ENCODE measurements at places on chromosomes 5 and 9. TPM values are rescaled to one million over a fixed set of nuclear protein-coding genes. Genes with fewer than 3 reads are reported as not detected.

GRCh38 chr9:19498015-19498414 lies 89.2 kb downstream of the ACER2 start:
- no peak overlapping the region for H3K27ac ChIP-seq
- no peak overlapping the region for H3K4me3 ChIP-seq
- H3K36me3 ChIP-seq = no peaks in the 10 kb centered on the region
- no peaks in the 10 kb centered on the region for H3K27me3 ChIP-seq

- H3K4me1 ChIP-seq = peaks cover 42% of the 10 kb centered on the region
- H3K36me3 ChIP-seq = peaks cover 25% of the 10 kb centered on the region
- no peak for DNase-seq
- H3K27ac ChIP-seq = no peak overlapping the region
- no peaks in the 10 kb centered on the region for H3K27me3 ChIP-seq
- no peak overlapping the region for H3K4me3 ChIP-seq
These were observed 31.7 kb downstream of the UGCG start for GRCh38 chr9:111928359-111928720.

DNA sequence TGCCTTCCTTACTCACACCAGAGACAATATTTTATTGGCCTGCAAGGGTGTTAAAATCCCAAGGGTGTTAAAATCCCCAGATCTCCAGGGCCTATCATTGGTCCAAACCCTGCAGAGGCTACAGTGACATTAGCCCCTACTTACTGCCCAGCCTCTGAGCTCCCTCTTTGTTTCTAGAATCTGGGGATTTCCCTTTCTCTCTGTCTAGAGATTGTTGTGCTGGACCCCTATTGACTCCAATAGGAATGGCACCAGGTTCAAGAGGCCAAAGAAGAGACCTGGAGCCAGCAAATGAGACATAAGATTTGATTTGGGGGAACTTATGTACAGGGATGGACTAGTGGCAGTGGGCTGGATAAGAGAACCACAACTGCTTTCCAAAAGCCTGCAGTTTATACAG lies 53.3 kb upstream of the ZBED3 start:
- H3K4me1 ChIP-seq = no peaks in the 10 kb centered on the region
- no peak overlapping the region for H3K27ac ChIP-seq
- DNase-seq = no peak
- no peak overlapping the region for H3K4me3 ChIP-seq
- no peaks in the 10 kb centered on the region for H3K27me3 ChIP-seq

DNA sequence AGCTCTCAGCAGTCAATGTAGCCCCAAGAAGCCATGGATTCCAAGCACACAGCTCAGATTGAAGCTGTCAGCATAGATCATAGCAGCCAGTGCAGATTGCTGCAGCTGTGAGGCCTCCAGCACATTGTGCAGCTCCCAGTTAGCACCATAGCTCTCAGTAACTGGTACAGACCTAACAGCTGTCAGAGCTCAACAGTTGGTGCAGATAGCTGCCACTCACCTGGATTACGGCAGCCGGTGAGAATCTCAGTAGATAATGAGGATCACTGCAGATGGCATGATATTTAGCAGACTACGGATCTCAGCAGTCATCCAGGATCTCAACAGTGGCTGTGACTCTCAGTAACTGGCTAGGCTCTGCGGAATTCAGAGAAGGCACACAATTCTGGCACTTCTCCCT lies 500.4 kb downstream of the TUSC1 start:
- DNase-seq = no peak
- H3K27me3 ChIP-seq = no peaks in the 10 kb centered on the region
- H3K27ac ChIP-seq = no peak overlapping the region
- H3K4me3 ChIP-seq = no peak overlapping the region
- no peaks in the 10 kb centered on the region for H3K36me3 ChIP-seq
- H3K4me1 ChIP-seq = no peaks in the 10 kb centered on the region

GRCh38 chr5:103247118-103247517 lies 11.4 kb upstream of the MACIR start:
- H3K4me1 ChIP-seq = peaks cover 7% of the 10 kb centered on the region
- no peak overlapping the region for H3K27ac ChIP-seq
- DNase-seq = no peak
- H3K27me3 ChIP-seq = peaks cover 4% of the 10 kb centered on the region
- no peaks in the 10 kb centered on the region for H3K36me3 ChIP-seq

DNA sequence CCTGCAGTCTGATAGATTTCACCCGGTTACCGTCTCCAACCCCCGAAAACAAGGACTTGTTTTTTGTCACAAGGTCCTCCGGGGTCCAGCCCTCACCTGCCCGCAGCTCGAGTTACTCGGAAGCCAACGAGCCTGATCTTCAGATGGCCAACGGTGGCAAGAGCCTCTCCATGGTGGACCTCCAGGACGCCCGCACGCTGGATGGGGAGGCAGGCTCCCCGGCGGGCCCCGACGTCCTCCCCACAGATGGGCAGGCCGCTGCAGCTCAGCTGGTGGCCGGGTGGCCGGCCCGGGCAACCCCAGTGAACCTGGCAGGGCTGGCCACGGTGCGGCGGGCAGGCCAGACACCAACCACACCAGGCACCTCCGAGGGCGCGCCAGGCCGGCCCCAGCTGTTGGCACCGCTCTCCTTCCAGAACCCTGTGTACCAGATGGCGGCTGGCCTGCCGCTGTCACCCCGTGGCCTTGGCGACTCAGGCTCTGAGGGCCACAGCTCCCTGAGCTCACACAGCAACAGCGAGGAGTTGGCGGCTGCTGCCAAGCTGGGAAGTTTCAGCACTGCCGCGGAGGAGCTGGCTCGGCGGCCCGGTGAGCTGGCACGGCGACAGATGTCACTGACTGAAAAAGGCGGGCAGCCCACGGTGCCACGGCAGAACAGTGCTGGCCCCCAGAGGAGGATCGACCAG lies 121.3 kb downstream of the DAB2IP start:
- no peaks in the 10 kb centered on the region for H3K4me1 ChIP-seq
- no peak for DNase-seq
- H3K27me3 ChIP-seq = no peaks in the 10 kb centered on the region
- no peaks in the 10 kb centered on the region for H3K36me3 ChIP-seq

- no peaks in the 10 kb centered on the region for H3K4me1 ChIP-seq
- H3K4me3 ChIP-seq = no peak overlapping the region
- no peaks in the 10 kb centered on the region for H3K36me3 ChIP-seq
- H3K27ac ChIP-seq = no peak overlapping the region
These were observed 4.5 kb downstream of the SPARC start for GRCh38 chr5:151682240-151682639.

DNA sequence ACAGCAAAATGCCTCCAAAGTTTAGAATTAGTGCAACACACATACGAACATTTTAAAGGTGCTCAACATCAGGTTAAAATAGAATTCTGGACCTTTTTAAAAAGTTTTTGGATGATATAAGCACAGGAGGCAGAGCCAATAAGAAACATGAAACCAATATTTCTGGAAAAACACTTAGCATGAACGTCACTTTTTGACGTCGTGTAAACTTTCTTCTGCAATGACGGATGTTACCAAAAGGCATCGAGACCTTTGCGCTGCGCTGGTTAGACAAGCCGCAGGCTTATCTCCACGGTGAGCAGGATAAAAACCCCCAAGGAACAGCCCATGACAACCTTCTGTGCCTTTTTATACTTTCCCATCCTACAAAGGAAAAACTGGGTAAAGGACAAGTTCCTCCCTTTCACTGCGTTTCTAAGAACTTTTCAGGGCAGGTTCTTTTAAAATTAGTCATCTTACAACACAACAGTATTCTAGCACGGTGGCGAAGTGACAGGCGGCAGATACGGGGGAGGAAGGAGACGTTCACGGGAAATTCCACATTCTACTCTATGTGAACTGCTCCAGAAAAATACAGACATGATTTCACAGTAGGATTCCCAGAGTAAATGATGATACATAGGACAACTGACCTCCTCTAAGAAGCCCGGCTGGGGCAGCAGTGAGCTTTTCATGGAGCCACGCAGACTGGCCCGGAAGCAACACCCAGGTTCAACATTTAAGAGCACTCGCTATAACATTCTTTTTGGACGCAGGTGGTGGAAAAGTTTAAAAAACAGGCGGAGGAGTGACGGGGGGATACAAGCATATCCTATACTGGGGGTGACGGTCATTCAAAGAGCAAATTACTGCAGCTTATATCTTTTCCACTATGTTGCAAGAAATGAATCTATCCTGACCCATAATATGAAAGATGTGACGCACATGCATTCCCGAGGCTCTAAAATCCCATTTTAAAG lies 52.4 kb downstream of the USP20 start:
- no peaks in the 10 kb centered on the region for H3K27me3 ChIP-seq
- peaks cover 84% of the 10 kb centered on the region for H3K4me1 ChIP-seq
- peak; percentile 86 for DNase-seq
- peaks cover under 1% of the 10 kb centered on the region for H3K36me3 ChIP-seq

DNA sequence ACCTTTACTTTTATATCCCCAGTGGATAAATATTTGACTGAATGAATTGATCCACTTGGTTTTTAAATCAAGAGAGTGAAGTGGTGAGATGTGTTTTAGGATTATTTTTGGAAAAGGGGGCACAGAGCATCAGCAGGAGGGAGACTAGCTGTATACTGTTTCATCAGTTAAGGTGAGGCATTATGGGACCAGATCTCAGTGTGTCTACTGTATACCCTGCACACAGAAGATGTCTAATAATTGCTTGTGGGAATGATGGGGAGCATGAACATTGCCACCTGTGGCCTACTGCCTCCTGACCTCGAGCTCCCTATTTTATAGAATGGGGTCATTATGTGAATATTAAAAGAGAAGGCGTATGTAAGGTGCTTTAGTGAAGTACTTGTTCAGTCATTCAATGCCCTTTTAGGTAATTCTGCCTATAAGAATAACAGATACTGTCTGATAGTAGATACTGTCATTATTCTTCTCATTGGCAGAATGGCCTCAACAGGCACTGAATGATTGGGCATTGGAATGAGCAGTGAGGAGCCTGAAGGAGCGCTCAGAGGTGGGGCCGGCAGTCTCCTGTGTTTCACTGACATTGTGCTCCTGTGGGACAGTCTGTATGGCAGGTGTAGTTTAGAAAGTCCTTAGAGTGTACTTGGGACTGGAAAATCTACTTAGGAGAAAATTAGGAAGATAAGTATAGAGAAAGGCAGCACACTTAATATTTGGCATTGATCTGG lies 47.4 kb upstream of the FAM120AOS start:
- no peaks in the 10 kb centered on the region for H3K27me3 ChIP-seq
- H3K4me1 ChIP-seq = peaks cover 34% of the 10 kb centered on the region
- no peak for DNase-seq
- peaks cover 24% of the 10 kb centered on the region for H3K36me3 ChIP-seq
- H3K4me3 ChIP-seq = peak overlapping the region; percentile 52

DNA sequence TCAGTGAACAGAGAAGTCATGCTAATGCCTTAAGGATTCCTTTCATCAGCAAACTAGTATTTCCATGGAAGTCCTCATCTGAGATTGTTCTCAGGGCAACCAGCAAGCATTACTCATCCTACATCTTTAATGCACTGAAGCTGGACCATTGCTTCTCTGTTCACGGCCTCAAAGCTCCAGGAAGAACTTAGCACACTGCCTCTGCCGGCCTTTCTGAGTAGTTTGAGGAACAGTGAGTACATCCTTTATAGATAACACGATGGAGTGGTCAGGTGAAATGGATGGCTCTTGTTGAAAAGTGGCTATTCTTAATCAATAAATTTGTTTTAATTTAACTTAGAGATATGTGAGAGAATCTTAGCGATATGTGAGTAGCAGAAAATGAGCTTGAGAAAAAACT lies 35.8 kb downstream of the MEGF10 start:
- no peaks in the 10 kb centered on the region for H3K27me3 ChIP-seq
- H3K4me3 ChIP-seq = no peak overlapping the region
- no peaks in the 10 kb centered on the region for H3K4me1 ChIP-seq
- H3K27ac ChIP-seq = no peak overlapping the region

DNA sequence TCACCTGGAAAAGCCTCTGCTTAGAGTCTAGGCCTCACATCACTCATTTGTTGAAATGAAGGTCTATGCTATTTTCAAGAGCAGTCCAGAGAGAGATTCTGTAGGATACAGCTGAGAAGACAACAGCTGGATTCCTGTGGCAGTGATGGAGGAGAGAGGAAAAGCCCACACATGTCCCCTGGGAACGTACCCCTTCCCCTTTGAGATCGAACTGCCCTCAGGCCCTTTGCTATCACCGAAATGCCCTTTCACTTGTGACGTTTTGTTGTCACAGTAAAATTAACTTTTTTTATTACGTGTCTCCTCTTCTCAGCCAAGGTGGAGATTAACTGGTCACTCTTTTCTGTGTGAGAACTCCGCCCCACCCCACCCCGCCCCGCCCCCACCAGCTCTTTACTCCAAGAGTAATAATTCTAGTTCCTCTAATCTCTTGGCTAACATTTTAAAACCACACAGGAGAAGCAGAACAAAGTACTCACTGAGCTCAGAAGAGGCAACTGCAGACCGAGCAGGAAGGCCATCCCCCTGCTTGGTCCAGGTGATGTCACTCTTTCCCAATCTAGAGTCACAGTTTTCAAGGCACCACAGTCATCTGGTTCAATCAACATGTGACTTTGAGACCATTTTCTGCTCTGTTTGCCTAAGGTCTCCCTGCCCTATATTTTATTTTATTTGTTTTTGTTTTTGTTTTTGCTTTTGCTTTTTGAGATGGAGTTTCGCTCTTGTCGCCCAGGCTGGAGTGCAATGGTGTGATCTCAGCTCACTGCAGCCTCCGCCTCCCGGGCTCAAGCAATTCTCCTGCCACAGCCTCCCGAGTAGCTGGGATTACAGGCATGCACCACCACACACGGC lies 105.6 kb downstream of the SUSD1 start:
- no peak for DNase-seq
- no peak overlapping the region for H3K4me3 ChIP-seq
- H3K36me3 ChIP-seq = no peaks in the 10 kb centered on the region
- no peaks in the 10 kb centered on the region for H3K27me3 ChIP-seq
- no peak overlapping the region for H3K27ac ChIP-seq
- H3K4me1 ChIP-seq = peaks cover 15% of the 10 kb centered on the region

DNA sequence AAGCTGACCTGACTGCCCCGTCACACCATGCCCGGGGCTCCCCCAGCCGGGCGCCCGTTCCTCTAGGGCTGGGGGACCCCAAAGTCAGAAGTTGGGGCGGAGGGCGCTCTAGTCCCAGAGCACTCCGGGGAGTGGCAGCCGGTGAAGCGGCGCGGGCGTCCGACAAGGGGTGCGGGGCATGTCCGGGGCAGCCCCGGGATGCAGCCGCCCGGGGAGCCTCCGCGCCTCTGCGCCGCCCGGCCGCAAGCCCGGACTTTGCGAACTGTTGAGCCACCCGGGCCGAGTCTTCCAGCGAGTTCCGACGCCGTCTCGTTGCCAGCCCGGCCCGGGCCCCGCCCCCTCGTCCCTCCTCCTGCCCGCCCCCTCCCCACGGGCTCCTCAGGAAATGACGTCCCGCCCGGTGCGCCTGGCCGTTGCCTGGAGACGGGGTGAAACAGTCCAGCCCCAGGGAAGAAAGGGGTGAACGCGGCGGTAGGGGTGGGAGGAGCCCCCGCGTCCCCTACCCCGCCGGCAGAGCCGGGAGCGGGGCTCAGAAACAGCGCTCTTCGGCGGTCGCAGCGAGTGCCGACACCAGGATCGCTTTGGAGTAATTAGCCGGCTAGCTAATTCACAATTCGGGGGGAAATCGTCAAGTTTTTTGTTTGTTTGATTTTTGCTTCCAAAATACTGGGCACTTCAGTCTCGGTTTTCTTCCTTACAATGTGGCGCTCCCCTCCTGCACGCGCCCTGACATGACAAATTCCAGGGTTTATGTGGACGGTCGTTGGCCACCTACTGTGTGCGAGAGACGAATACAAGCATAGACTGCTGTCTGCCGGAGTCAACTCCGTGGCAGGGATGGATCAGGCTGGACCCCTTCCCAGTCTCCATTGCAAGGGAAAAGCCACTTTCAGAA lies at the start of gene WHRN:
Gene WHRN (minus strand): TSS at position 287 of the 895 bp plus-strand sequence. CDS start 672 bp downstream, outside the sequence.
- peaks cover 4% of the 10 kb centered on the region for H3K27me3 ChIP-seq
- H3K4me3 ChIP-seq = peak within 1 kb of the TSS; percentile 63
- peak within 1 kb of the TSS; percentile 47 for H3K27ac ChIP-seq

The ANKDD1B gene
- total RNA-seq = 0.61 TPM

The GRM6 gene
- total RNA-seq = not detected

The STPG3 gene
- not detected for total RNA-seq

The MLANA gene
- not detected for total RNA-seq

Data from CD4-positive, alpha-beta memory T cell (primary cell).